AG09319 (cell line): ENCODE measurements at places on chromosomes 13 and 19.

GRCh38 chr19:31567776-31568175, 218.5 kb upstream of the TSHZ3 start:
- DNase-seq: no peak

DNA sequence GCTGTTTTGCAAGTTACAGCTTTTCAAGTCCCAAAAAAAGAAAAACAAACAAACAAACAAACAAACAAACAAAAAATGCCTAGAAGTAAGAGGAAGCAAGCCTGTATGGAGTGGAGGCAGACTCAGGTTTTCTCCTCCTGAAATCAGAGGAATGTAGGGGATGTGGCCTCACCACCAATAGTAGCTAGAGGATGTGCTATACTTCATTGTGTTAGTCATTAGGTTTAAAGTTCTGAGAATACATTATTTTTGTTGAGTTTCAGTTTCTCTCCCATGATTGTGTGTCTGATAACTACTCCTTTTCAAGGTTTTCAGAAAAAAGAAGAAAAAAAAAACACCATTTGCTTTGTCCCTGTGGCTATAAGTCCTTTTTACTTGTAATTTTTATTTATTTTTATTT, 524.5 kb downstream of the GPC6 start:
- DNase-seq: no peak

DNA sequence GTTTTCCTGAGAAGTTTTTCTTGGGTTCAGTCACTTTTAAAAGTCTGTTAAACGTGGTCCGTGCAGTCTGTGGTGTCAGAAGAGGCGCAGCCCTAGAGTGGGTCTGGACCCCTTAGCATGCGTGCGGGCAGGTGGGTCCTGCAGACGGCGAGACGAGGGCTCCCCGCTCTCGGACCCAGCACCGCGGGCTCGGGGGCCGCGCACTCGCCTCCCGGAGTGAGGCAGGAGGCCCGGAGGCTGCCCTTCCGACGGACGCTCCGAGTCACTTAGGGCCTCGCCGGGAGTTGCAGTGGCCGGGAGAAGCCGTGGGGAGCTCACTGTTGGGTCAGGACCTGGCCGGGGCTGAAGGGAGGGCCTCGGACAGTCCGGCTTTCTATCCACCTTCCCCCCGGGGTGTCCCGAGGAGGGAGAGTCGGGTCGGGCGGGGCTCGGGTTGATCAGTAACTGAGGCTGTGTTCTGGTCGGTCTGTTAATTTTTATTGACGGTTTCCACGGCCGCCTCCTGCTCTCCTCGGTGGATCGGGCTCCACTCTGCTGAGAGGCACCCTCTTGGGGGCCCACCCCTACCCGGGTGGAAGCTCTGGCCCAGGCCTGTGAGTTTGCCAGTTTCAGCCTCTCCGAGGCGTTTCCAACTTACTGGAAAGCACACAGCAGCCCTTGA, 1.3 kb downstream of the PTBP1 start:
- DNase-seq: no peak

GRCh38 chr19:8468761-8469373, 24.1 kb downstream of the HNRNPM start:
- peak; percentile 49 for DNase-seq

DNA sequence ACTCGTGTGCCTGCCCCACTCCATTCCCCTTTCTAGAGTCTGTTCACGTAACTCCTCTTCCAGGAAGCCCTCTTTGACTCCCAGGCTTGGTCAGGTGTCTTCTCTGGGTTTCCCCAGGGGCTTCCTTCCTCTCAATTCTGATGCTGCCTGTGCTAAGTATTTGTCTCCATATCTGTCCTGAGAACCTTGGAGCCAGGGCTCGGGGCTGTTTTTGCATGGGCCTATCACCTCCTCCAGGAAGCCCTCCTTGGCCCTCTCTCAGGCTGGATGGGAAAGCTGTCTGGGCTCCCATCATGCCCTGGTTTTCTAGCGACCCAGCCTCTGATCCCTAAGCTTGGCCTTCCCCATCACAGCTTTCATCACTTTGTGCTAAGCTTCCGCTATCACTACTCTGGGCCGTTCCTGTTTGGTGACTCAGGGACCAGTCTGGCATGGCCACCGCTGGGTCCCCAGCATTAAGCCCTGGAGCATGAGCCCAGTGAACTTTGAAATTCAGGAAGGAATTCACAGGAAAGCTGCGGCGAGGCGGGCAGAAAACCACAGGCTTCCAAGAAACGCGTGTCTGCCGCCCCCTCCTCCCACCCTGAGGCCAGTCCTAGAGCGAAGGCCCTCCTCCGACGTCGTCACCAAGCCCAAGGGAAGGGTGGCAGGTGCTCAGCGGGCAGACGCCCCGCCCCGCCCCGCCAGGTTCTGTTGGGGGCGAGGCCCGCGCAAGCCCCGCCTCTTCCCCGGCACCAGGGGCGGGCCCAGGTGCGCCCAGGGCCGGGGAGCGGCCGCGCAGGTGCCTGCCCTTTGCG, 486 bp upstream of the SPINT2 start:
- DNase-seq: no peak

DNA sequence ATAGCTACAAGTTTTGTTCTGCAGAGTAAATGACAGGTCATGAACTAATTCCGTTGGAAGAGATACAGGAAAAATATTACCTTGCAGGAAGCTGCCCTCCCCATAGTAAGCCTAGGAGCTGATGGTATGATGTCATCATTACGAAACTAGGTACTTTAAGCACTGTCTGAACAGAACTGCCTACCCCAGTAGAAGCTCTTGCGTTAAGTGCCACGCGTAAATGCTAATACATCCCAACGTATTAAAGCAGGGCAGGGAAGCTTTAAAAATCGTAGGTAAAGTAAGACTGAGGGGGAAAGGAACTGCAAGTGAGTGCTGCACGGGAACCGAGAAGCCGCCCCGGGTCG, 572 bp downstream of the UGGT2 start:
- DNase-seq: peak; percentile 12
